ENCODE measurements at places on chromosomes 4 and X.

DNA sequence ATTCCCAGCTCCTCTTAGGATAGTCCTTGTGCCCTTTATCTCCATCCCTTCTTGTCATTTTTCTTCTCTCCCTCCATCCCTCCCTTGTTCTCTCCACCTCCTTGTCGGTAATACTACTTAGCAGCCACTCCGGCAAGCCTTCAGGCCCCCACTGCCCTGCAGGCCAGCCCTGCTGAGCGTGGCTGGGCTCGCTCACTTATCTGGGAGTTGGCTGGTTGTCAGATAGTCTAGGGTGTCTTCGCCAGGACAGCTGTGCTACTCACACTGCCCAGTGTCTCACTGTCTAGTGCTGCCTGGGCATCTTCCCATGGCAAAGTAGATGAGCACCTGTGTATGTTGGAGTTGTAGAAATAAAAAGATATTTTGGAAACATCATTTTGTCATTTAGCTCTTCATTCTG is 75.0 kb downstream of the STK32B start:
- DNase-seq, result no peak

DNA sequence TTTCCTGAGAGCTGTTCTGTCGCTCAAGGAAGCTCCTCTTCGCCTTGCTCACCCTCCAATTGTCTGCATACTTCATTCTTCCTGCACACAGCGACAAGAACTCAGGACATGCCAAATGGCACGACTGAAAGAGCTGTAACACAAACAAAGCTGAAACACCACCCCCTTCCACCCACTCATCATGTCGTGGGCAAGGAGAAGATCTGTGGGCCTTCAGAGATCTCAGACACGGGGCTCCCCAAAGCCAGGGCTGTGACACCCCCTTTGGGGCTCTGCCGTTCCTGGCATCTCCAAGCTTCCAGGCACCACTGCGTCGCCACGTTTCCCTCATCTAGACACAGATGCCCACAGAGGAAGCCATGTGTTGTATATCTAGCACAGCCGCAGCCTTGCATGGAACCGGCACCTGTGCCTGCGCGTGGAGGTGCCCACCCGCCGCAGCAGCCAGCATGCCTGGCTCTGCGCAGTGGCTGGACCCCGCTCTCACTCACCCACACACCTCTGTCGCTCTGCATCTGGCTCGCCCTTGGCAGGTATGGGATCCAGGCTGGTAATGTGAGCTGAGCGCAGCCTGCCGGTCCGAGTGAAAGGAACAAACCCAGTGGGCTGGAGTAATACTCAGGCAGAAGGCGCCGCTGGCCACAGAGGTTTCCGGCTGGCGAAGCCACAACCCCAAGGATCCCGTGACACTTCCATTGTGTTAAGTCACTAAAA is 676.4 kb upstream of the INTU start:
- no peak for DNase-seq

- DNase-seq, result no peak
These were observed 158.2 kb downstream of the WDFY3 start for GRCh38 chr4:84808332-84808731.

- no peak for DNase-seq
These were observed 67.1 kb downstream of the MED28 start for GRCh38 chr4:17681281-17682221.

DNA sequence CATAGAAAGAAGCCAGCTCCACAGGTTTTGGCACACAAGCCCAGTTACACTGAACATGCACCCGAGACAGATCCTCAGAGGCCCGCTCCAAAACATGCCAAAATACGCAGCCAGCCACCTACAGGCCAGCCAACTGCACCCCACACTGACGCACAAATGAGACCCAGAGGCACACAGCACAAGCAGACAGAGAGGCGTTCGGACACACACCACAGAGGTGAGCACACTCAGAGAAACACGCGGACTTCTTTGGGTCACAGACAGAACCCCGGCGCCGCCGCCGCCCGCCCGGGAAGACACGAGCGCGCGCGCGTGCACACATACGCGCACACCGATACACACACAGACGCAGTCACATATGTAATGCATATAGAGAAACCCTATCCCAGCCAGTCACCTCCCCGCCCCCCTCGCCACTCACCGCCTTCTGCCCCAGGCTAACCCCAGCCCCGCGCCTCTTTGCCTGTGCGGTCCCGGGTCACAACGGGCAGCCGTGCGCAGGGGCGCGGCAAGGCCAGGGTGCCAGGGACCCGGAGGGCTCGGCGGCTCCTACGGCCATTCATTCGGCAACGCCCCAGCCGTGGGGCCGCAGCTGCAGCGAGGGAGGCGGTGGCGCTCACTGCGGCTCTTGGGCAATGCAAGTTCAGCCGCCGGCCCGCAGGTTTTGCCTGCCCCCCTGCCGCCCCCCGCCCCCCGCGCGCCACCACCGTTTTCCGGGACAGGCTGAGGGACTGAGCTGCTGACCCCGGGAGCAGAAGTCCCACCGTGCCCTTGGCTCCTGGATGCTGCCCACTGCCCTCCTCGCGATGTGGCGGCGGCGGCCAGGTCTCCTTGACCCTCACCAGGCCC is 553 bp downstream of the SEPTIN6 start:
- DNase-seq, result peak; percentile 47

- DNase-seq, result no peak
These were observed 459.9 kb upstream of the BOD1L1 start for GRCh38 chr4:14087459-14087858.

DNA sequence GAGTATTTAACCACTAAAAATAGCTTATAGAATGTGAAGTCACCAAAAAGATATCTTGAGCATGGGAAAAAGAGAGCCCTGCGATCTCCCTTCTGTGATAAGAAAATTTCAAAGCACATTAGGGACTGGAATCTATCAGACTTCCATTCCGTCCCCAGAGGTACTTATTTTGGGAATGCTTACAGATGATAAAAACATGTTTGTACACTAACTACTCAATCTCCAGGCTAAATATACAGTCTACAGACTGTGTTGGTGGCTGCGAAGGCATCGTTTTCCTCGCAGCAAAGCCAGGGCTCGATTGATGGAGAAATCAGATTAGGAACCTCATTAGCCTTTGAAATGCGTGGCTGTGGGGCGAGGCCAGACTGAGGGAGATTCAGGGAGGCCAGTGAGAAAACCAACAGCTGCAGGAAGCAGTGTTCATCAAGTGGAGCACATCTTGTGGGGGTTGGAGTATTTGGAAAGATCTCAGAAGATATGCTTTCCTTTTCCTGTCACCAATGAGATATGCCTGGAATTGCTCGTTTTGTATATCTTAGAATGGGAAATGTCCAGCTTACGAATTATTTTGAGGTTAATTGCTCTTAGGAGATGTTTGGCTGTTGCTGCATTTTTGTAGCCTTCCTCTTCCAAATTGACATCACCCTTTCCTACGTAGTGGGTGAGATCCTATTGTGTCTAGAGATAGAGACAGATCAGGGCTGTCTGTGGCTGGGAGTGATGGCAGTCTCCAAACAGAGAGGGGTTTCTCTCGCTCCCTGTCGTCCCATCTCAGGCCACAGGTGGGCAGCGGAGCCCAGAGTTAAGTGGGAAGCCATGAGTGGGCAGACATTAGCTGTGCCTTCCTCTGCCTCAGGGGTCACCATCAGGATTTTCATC is 224.9 kb upstream of the FAT1 start:
- DNase-seq, result peak; percentile 41

DNA sequence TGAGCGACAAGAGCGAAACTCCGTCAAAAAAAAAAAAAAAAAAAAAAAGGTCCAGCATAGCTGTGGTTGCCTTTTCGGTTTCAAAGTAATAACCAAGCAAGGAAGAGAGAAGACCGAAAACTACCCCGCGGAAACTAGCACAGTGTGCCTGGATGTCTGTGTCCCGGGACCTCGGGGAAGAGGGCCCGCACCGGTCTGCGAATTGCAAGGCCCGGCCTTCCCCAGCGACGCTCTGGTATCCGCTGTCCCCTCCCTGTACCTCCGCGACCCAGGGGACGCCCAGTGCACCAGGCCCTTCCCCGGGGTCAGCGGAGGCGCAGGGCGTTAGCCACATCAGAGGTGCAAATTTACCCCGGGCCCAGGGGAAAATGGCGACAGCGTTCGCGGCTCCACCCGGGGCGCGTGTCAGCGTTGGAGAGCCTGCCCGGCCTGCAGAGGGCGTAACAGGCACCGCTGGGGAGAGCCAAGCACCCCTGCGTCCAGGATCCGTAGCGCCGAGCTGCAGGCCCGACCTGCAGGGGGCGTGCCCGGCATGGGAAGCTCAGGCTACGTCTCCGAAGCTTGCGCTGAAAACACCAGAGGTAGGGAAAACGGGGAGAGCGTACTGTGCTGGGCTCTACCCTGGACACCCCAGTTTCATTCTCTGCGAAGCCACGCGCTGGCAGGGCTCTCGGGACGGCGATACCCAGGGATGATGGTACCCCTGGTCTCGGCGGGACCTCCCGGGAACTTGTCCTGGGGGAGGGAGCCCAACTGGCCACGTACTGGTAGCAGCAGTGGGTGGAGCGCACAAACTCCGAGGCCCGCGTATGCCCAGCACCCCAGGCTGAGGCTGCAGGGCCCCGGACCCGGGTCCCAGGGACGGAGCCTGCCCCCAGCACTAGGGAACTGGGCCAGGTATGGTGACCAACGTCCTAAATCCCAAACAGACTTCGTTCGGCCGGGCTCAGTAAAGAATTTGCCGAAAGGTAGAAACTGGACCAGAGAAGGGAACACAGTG is 16.2 kb downstream of the NKX6-1 start:
- DNase-seq, result peak; percentile 24

DNA sequence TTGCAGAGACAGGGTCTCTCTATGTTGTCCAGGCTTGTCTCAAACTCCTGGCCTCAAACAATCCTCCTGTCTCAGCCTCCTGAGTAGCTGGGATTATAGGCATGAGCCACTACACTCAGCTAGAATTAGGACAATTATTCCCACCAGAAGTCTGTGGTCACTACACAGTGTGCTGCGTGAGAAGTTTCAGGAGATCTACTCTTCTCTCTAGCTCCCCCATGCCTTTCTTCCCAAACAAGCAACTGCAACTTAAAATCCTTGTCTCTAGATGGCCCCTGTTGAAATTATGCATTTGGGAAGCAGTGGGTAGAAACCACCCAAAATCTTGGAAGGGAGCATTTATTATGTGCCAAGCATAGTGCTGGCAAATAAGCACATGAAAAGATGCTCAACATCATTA is 21.1 kb upstream of the MAP7D3 start:
- no peak for DNase-seq

DNA sequence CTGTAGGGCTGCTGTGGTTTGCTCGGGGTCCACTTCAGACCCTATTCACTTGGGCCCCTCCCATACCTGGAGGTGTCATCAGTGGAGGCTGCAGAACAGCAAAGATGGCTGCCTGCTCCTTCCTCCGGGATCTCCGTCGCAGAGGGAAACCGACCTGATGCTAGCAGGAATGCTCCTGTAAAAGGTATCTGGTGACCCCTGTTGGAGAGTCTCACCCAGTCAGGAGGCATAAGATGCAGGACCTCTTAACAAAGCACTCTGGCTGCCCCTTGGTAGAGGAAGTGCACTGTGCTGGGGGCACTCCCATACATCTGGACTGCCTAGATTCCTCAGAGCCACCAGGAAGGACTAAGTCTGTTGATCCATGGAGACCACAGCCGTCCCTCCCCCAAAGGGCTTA is 296.9 kb downstream of the GRID2 start:
- DNase-seq, result peak; percentile 1

- no peak for DNase-seq
These were observed 54.1 kb downstream of the SHROOM3 start for GRCh38 chr4:76488888-76489685.

DNA sequence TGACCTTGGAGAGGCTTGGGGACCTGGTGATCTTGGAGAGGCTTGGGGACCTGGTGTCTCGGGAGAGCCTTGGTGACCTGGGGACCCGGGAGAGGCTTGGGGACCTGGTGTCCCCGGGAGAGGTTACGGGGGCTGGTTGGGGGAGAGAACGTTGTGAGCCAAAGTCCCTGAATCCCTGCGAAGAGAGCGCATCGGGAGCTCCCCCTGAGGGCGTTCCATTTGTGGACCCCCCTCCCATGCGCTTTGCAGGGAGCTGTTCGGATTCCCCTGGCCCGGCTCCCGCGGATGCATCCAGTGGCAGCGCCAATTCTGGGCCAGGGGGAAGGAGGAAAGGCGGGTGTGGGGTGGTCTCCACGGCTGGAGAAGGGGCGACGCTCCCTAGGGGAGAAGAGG is 13.3 kb downstream of the SHOX start:
- DNase-seq, result no peak

DNA sequence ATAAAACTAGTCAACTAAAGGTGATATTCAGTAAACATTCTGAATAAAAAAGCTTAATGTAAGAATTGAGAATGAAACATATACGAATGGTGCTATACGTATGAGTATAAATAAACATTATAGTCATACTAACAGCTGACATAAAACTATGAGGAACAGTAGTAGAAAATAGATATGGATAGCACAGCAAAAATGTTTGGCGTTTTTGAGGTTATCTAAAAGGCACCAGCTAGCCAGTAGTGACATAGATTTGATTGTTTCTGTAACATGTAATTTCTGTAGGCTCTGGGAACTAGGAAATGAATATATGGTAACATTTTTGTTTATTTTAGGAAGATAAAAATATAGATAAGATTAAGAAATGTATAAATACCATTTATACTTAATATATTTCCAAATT is 69.3 kb downstream of the SNX25 start:
- DNase-seq, result no peak

DNA sequence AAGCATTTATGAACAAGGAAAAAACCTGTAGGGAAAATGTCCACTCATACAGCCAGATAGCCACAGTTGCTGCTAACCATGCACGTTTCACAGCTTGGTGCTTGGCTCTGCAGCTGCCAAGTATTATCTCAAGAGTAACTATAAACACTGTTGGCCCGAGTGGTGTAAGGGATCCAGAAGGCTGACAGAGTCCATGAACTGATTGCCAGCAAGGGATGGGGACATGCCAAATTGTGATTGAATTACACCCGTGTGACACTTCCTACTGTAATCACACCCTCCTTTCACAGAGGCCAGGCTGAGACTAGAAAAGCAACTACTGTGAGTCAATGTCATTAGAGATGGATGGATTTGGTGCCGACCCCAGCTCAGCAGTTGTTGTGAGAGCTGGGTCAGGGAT is 223.9 kb upstream of the ANKRD50 start:
- peak; percentile 83 for DNase-seq

DNA sequence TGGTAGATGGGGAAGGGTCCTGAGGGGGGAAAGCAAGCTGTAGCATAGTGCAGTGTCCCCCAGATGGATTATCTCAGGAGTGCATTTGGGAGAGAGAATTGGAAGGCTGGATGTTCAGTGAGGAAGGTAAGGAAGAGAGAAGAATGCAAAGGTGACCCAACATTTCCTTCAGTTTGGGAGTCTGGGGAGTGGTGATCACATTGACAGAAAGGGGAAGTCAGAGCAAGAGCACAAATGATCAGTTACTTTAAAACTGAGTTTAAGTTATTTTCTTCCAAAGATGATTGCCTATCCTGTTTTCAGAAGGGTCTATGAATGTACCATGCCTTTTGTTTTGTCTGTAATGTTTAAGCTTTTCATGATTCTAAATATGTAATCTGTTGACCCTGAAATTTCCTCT is 47.6 kb downstream of the ARHGAP10 start:
- no peak for DNase-seq

GRCh38 chr4:110998320-110998719 is 375.4 kb upstream of the PITX2 start:
- no peak for DNase-seq

DNA sequence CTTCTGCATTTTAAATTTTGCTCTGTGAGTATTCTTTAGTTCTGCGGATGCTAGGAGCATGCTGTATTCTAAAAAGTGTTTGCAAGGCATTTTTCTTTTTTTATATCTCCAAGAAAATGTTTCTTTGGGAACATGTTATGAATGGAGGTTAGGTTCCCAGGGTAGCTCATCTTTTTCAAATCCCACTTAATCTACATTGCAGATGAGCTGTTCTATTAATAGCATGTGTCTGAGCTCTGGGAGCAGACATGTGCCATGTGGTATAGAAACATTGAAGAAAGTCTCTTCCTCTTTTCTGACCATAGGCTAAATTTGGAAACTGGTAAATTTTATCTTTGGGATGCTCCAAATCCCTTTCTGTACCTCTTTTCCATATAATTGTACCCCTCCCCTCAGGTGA is 23.2 kb downstream of the DIAPH2 start:
- DNase-seq, result no peak
